ENCODE measurements at places on chromosomes 2 and 18.
A peak's percentile ranks its signal among the peaks of the same experiment; 100 is the strongest.

- no peak for DNase-seq
Measured at GRCh38 chr2:173996766-173997165, 31.6 kb upstream of the SP3 start.

DNA sequence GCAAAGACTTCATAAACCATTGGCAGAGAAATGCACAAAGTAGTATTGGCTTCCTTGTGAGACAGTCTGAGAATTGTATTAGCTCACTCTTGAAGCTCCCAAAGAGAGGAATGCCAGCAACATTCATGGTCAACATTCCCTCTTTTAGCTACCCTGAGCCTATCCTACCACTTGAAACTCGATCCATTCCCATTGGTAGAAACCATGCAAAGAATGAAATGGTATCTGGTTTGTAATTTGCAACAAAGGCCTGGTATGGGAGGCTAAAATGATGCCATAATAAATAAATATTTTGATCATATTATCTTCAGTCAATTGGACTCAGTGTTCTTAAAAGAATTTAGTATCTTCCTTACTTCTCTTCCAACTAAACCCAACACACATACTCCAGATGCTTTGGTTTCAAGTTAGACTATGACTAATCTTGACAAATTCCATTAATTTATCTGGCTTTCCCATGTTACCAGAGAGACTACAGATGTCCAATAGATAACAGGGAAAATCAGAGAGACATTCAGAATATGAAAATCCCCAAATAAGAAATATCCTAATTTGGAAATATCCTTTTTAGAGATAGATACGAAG, 102.9 kb downstream of the DHRS9 start:
- peak; percentile 2 for DNase-seq

- no peak for DNase-seq
Measured at GRCh38 chr2:230863031-230863430, 1.7 kb upstream of the ITM2C start.

GRCh38 chr2:216477283-216478035, 21.2 kb upstream of the RPL37A start:
- DNase-seq, result peak; percentile 5

GRCh38 chr2:14902953-14903352, 270.4 kb downstream of the LRATD1 start:
- no peak for DNase-seq

Measured in kidney tubule cell (primary cell).